ENCODE measurements at places on chromosomes 7 and 10.

DNA sequence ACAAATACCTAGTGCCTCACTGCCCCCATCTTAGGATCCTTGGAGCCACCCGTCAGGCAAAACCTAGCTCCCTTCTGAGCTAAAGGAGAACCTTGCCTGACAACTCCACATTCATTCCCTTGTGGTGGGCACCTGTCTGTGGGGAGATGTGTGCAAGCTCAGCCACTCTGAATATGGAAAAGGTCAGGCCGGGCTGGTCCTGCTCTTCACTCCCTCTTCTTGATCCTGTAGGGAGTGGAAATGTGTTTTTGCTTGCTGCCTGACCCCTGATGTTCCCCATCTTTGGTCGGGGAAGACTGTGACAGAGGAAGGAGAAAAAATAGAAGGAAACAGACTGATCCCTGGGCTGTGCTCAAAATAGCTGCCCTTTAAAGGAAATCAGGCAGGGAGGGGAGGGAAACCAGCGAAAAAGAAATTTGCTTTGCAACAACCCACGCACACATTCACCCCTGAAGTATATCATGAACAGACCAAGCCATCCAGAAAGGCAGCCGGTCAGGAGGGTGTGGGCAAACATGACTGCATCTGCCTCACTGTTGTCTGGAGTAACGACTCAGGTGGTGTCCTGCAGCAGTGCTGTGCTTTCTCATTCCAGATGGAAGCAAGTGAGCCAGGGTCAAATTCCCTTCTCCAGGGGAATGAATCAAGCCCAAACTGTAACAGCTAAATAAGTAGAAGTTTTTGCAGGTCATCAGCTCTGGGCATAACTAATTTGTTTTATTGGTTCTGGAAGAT, 74.0 kb downstream of the SCRN1 start:
- no peak for DNase-seq

DNA sequence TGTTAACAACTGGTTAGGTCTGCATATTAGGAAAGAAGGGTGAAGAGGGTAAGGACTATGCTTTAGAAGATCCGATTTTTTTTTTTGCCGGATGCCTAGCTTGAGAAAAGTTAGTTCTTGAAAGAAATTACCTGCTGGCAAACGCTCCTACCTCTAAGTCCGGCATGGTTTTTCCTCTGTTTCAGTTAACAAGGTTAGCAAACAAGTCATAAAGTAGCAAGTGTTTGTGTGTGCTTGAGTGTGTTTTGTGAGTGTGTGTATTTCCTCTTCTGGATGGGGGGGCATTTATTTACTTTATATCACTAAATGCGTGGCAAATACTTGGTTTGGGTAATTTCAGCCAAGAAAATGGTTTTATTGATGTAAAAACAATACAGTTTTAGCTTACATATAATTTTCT, 195.6 kb downstream of the SUGCT start:
- DNase-seq: no peak

GRCh38 chr7:92245487-92246359, at the start of the genes ANKIB1 and KRIT1:
Gene ANKIB1 (plus strand): TSS chr7:92245974. CDS start chr7:92294979, 49,005 bp downstream.
Gene KRIT1 (minus strand): TSS chr7:92245914. CDS start chr7:92242135, 3,779 bp downstream.
- DNase-seq: peak; percentile 77

DNA sequence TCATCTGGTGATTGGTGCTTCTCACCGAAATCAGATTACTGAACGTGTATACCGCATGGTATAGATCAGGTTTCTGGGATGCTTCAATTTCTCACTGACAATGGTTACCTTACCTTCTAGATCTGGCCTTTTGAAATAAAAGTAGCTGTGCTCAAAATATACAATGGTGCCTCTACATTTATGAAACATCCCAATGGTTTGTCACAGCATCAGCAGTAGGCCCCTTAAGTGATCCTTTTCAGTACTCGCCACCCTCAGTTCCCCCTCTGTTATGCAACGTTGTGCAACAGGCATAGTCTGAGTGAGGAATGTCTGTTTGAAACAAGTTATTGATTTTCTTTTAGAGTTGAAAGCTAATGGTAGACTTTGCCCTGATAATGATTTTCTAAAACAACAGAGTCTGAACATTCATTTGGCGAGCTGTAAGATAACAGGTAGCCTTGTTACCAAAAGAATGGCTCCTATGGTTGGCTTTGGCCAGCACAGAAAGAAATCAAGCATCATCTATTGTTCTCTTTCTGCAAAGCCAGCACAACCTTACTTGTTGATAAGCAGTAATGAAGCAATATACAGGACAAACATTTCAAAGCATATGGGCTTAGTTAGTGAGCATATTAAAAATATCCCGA, 693.9 kb downstream of the PARD3 start:
- DNase-seq: no peak

DNA sequence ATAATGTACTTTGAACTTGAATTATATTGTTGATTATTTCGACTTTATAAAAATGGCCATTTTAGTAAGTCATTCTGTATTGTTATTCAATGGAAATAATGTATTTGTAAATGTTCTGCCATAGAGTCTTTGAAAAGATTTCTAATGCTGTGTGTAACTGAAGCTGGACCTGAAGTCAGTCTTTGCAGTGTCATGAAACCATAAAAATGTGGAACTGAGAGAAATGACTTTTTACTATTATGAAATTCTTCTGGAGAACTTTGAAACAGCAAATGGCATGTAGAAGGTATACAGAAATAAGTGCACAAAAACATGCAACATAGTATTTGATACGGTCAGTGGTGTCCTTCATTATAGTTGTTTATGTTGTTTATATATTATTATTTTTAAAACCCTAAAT, 59.7 kb upstream of the ADRA2A start:
- DNase-seq: no peak

DNA sequence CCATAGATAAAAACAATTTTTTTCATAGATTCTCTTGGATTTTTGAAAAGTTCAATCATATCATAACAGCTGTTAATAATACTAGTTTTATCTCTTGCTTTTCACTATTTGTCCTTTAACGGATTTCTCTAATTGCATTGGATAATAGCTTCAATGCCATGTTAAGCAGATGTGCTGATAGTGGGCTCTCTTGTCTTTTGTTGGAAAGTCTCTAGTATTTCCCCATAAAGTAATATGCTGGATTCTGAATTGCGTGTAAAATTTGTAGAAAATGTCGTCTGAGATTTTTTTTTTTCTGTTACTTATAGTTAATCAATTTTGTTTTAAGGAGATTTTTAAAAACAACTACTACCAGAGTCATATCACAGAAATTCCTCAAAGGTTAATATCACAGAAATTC, 53.3 kb downstream of the TFPI2 start:
- no peak for DNase-seq

DNA sequence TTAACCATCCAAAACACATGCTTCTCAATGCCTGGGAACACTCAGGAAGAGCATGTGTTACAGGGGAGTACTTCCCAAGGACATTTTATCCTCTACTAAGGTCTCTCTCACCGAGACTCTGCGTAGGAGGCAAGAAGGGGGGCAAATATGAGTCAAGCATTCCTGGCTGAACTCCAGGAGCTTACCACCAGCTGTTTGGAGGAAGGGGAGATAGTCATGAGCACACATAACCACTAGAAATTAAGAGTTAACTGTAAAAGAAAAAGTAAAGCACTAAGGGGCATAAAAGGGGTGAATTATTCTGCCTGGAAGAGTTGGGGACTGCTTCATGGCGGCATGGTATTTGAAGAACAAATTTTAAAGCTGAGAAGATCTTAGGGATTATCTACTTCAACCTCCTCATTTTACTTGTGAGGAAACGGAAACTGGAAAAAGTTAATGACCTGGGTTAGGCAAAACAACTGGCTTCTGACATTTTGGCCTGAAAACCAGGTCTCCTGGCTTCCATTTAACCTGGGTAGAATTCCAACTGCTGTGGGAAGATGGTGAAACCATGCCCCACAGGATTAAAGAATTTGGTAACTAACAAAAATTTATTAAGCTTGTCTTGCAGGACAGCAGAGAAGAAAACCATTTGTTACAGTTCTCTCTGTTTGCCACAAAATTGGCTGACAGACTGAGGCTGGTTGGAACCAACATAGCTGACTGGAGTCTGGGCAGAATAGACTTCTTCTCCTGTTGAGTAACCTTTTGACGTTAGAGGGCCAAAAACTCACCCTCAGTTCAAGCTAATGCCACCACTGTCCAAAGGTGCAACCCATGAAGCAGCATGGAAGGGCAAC, 85.5 kb downstream of the SLC25A13 start:
- no peak for DNase-seq

- DNase-seq: no peak
Observed at GRCh38 chr7:55306331-55306730, 58.8 kb upstream of the LANCL2 start.

- DNase-seq: no peak
Observed at GRCh38 chr7:55022002-55022985, 3.5 kb downstream of the EGFR start.

DNA sequence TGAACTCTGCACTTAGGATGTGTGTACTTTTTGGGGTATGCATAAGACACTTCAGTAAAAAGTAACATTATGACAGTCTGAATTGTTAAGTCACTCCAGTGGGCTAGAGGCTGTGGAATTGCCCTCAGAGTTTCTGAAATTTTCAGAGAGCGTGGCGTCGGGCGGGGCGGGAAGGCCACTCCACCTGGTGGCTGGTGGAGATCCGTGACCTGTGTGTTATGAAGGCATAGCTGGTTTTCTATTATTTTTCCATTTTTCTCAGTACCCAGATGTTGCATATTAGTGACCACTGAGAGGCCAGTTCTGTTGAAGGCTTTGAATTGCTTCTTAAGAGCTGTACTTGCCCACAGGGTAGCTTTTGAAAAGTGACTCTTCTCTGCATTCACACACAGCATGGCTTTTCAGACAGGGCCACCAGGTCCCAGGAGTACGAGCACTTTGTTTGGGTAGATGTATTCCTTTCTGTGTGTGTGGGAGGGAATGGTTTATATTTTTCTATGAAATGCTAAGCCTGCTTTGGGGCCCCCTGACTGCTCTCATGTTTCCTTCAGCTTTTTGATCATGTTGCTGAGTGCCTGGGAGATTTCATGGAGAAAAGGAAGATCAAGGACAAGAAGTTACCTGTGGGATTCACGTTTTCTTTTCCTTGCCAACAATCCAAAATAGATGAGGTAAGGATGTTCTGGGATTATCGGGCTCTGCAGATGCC, 52.3 kb downstream of the TACR2 start:
- DNase-seq: no peak

DNA sequence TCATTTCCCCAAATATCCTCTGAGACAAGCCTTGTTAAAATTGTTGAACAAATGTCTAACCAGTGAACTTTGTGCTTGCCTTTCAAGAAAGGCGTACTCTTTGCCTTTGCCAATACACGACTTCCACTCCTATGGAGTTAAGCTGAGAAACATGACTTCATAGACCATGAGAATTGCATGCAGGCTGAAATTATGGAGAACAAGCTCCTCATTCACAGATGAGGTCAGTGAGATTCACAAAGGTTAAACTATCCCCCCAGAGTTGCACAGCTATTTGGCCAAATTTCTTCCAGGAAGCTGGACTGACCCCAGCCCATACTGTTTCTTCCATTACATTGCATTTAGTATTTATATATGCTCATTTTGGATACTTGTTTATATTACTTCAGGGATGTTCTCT, 221.4 kb upstream of the SEMA3C start:
- DNase-seq: no peak

GRCh38 chr10:75326306-75326705, 75.3 kb downstream of the ZNF503 start:
- DNase-seq: no peak

DNA sequence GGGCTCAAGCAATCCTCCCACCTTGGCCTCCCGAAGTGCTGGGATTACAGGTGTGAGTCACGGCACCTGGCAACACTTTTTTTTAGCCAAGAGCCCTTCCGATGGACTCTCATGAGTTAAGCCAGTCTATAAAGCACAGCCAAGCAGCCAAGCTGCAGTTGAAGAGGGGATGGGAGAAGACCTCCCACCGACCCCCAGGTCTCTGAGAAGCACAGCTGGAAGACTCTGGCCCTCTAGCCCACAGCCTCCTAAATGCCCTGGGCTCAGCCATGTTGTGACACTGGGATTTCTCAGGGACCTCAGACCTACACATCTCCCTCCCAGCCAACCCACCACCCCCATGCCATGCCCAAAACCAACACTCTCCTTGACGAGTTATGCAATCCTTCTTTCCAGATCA, 31.1 kb downstream of the CALML3 start:
- DNase-seq: no peak

GRCh38 chr10:94315975-94316464, 46.7 kb downstream of the NOC3L start:
- no peak for DNase-seq

DNA sequence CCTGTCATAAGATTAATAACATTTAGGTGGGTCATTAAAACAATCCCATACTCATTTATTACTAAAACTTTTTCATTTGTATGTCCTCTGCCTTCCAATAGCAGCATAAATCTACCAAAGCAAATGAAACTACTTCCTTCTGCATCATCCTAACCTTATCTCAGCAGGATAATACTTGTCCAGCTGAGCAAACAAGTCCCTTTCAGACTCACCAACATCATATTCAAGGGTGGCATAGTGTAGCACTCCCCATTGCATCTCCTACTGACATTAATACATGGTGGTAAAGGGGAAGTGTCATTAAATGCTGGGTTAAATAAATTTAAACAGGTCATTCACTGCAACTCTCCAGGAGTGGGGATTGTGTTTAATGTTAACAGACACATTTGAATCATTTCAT, 3.4 kb upstream of the MINDY3 start:
- DNase-seq: no peak

- no peak for DNase-seq
Observed at GRCh38 chr10:43238462-43238861, 28.4 kb downstream of the RASGEF1A start.

DNA sequence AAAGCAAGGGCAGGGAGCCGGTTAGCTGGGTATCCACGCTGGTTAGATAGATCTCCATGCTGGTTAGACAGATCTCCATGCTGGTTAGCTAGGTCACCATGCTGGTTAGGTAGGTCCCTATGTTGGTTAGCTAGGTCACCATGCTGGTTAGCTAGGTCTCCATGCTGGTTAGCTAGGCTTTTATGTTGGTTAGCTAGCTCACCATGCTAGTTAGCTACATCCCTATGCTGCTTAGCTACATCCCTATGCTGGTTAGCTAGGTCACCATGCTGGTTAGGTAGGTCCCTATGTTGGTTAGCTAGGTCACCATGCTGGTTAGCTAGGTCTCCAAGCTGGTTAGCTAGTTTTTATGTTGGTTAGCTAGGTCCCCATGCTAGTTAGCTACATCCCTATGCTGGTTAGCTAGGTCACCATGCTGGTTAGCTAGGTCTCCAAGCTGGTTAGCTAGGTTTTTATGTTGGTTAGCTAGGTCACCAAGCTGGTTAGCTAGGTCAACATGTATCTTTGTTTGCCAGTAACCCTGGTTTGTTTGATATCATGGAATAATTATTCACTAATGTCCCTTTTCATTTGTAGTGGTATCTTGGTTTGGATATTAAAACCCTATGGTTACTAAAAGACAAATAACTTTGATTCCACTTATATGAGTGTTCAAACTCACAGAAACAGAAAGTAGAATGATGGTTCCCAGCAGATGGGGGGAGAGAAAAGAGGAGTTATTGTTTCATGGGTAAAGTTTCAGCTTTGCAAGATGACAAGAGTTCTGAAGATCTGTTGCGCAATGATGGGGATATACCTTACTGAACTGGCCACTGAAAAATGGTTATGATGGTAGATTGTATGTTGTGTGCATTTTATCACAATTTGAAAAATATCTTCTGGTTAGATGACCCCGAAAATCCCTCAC, 136.2 kb downstream of the PRPF18 start:
- no peak for DNase-seq

- DNase-seq: no peak
Observed at GRCh38 chr7:22275661-22276060, 81.3 kb downstream of the RAPGEF5 start.

- DNase-seq: peak; percentile 38
Observed at GRCh38 chr10:47261121-47261520, 38.9 kb upstream of the GDF10 start.
